ENCODE measurements at places on chromosomes 1 and 21. TPM values are rescaled to one million over a fixed set of nuclear protein-coding genes. Genes with fewer than 3 reads are reported as not detected.

The AIRE gene
- not detected for total RNA-seq

The CLIC4 gene
- total RNA-seq = 308 TPM

DNA sequence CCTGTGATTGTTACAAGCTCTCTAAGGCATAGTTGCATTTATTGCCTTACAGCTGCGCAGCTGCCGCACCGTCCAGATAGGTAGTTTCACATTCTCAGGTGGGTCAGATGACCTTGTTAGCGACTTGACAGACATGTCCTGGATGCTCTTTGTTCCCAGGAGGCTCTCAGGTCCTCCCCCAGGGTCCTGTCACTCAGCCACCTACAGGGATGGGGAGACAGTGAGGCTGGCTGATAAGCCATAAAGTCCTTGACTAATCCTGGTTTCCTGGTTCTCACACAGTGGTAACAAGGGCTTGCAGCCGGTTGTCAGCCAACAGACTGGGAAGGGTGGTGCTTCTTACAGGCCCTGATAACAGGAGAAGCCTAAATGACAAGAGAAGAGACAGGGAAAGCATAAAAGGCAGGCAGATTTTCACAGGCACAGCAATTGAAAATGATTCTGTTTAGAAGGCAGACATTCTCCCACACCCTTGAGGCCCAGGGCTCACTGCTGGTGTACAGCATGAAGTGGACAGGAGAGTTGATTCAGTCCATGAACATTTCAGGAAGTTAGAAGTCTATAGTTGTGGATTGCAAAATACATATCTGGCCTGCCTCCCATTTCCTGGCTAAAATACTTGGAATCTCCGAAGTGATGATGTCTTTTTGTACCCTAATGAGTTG is 2.9 kb downstream of the ARF1 start:
- H3K4me1 ChIP-seq = peaks cover 23% of the 10 kb centered on the region

- H3K4me3 ChIP-seq = no peak overlapping the region
- H3K27ac ChIP-seq = no peak overlapping the region
- no peak for DNase-seq
- H3K27me3 ChIP-seq = no peaks in the 10 kb centered on the region
Observed at GRCh38 chr1:89201106-89201794, 2.5 kb upstream of the GBP4 start.

DNA sequence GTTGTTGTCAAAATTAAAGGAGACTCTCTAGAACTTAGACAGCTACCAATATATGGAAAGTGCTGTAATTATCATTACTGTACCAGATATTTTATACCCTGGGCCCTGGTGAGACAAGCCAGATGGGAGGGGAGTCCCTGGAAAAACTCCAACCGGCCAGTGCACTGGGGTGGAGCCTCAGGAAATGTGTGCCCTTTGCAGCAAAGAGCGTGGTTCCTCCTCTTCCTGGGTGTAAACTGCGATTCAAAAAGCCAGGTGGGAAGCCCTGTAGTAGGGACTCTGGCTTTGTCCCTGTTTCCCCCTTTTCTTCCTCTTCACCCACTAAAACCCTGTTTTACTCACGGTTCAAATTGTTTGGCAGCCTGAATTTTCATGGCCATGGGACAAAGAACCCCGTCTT is 812.3 kb downstream of the PLA2G4A start:
- H3K27me3 ChIP-seq = no peaks in the 10 kb centered on the region
- no peak for DNase-seq
- peaks cover 10% of the 10 kb centered on the region for H3K36me3 ChIP-seq
- no peak overlapping the region for H3K4me3 ChIP-seq
- H3K4me1 ChIP-seq = no peaks in the 10 kb centered on the region

- no peak overlapping the region for H3K27ac ChIP-seq
- no peaks in the 10 kb centered on the region for H3K4me1 ChIP-seq
- no peaks in the 10 kb centered on the region for H3K27me3 ChIP-seq
- no peak overlapping the region for H3K4me3 ChIP-seq
- peak; percentile 24 for DNase-seq
Observed at GRCh38 chr1:205610036-205610435, 21.8 kb downstream of the ELK4 start.

DNA sequence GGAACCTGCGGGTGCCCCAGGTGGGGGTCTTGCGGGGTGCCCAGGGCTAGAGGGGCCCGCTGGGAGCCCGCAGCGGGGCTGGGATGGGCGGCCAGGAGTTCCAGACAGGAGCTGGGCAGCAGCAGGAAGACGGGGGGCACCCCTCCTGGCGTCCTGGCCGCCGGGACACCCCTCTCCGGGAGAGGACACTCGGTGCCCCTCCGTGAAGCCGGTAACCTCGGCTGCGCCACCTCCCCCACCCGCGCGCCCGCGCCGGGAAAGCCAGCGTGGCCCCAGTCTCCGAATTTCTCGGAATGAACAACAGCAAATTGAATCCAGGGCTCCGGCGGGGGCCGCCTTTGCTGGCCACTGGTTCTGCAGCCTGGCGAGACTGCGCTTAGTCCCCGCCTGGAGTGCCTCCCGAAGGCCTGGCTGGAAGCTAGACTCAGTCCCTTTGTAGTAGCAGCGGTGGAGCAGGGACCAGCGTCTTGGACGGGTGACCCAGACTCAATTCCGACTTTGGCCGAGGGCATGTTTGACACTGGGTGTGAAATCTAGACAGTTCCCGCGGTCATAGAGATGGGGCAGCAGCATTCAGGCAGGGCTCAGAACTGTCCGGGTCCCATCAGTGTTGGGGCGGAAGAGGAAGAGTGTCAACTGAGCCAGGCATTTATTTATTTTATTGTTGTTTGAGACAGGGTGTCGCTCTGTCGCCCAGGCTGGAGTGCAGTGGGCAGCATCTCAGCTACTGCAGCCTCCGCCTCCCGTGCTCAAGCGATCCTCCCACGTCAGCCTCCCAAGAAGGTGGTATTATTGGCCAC is 773 bp downstream of the IFNGR2 start:
- H3K27ac ChIP-seq = no peak overlapping the region
- H3K27me3 ChIP-seq = peaks cover 5% of the 10 kb centered on the region
- DNase-seq = peak; percentile 67
- no peaks in the 10 kb centered on the region for H3K36me3 ChIP-seq
- H3K4me1 ChIP-seq = peaks cover 4% of the 10 kb centered on the region
- peak overlapping the region; percentile 90 for H3K4me3 ChIP-seq

- no peak for DNase-seq
- no peak overlapping the region for H3K4me3 ChIP-seq
- peaks cover 4% of the 10 kb centered on the region for H3K36me3 ChIP-seq
- H3K4me1 ChIP-seq = no peaks in the 10 kb centered on the region
- H3K27me3 ChIP-seq = no peaks in the 10 kb centered on the region
Observed at GRCh38 chr1:66777831-66778230, 23.2 kb downstream of the INSL5 start.

DNA sequence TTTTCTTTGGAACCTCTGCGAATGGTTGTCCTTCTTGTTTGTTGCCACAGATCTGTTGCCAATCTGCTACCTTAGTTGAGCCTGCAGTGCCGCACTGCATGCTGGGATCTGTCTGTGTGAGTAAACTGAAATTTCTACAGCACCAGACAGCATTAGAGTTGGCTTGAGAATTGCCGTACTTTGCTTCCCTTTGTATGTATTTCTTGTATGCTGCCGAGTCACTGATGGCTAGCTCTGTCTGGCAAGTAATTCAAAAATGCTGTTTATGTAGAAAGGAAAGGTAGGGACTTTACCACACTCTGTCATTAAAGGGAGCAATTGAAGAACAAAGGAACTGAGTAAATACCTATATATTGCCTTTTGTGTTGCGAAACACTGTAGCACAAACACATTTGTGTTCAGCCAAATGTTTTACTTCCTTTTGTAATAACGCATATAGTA is 857.4 kb downstream of the USP25 start:
- H3K36me3 ChIP-seq = no peaks in the 10 kb centered on the region
- H3K27ac ChIP-seq = peak overlapping the region; percentile 4
- H3K27me3 ChIP-seq = no peaks in the 10 kb centered on the region
- no peak overlapping the region for H3K4me3 ChIP-seq
- DNase-seq = peak; percentile 32

DNA sequence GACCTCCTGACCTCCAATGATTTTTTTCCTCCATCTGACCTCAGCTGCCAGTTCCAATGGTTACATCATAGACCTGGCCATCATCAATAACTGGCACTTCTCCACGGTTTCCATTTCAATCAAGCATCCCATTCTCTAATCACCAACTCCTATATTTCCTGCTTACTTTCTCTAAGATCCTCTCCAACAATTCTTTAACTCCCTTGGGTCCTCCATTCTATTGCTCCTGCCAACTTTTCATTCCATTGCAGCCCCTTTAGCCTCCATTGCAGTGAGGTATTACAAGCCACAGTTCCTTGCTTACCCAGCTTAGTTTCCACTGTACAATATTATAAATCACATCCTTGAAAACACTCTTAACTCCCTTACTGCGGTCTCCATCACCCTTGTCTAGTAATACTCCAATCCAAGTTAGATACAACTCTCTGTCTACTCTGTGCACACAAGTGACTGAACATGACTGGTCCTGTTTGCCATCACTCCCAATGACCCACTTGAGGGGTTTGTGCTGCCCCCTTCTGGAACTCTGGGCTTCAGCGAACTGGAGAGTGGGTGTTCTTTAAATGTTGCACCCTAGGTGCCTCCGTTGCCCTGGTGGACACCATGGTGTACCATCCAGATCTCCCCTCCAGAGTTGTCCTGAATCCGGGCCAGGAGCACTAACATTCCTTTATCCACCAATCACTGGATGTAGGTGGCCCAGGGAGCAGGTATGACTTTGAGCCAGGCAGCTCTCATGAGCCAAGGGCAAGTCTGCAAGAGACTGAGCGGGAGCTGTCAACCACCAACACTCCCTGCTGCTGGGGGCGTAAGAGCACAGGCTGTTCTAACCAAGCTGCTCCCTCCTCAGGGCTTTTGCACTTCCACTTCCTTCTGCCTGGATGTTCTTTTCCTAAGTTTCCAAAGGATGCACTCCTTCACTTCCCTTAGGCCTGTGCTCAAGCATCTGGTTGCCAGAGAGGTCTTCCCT is 3.7 kb upstream of the FNDC7 start:
- no peaks in the 10 kb centered on the region for H3K27me3 ChIP-seq
- no peak overlapping the region for H3K4me3 ChIP-seq
- H3K27ac ChIP-seq = no peak overlapping the region

DNA sequence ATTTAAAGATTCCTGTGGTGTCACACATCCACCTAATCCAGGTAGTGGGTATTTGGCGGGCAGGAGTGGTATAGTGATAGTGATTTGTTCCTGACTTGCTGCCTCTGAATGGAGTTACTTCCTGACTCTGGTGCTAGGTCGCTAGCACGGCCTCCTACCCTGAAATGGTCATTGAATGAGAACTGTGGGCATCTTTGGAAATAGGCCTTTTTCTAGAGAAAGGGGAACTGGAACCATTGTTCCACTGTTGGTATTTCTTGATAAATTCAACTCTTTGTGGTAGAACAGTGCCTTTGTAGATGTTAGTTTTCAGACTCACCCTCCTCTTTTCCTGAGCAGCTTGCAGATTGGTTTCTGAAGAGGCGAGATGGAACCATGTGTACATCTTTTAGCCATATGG is 1.5 kb downstream of the QSOX1 start:
- H3K4me3 ChIP-seq = peak overlapping the region; percentile 97
- no peak for DNase-seq
- H3K4me1 ChIP-seq = peaks cover 33% of the 10 kb centered on the region

- no peaks in the 10 kb centered on the region for H3K27me3 ChIP-seq
- H3K36me3 ChIP-seq = no peaks in the 10 kb centered on the region
- H3K4me1 ChIP-seq = peaks cover 28% of the 10 kb centered on the region
- DNase-seq = no peak
Observed at GRCh38 chr21:34204481-34205439, 131.4 kb downstream of the MRPS6 start.

DNA sequence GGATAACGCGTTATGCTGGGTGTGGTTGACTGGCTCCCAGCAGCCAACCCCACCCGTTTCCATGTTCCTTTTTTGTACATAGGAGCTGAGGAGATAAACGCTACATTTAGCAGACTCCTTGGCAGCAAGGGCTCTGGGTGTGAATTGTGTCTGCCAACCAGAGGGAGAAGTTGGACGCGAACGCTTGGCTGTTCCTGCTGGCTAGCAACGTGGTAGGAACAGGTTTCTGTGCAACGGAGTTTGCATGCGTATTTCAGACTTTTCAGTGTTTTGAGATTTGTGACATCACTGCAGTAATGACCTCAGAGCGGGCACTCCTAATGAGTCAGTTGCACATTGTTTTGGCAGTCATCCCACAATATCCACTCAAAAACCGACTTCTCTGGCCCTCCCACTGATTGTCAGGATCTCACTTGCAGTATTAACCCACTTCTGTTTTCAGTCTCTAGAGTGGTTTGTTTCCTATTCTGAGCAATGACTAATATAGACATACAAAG is 98.7 kb upstream of the RGS1 start:
- no peaks in the 10 kb centered on the region for H3K36me3 ChIP-seq
- no peak for DNase-seq
- H3K27me3 ChIP-seq = no peaks in the 10 kb centered on the region
- H3K27ac ChIP-seq = no peak overlapping the region
- H3K4me1 ChIP-seq = no peaks in the 10 kb centered on the region

DNA sequence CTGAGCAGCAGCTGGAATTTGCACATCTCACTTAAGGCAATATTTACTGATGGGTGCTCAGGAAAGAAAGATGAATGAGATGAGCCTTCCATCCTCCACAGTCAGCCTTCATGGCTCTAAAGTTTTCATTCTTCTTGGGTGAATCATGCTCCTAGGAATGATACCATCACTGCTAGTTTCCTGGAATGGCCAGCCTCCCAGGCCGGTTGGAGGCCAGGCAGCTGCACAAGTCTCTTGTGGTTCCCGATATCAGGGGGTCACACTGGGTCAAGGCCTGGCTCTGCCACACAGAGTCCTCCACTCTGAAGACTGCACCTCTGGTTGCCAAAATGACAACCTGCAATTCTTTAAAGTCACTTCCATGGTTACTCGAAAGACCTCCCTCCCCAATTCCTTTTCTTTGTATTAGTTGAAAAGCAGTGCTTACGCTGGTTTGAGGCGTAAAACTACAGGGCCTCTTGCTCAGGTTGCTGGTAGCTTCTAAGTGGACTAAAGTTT is 46.2 kb upstream of the PALMD start:
- no peaks in the 10 kb centered on the region for H3K27me3 ChIP-seq
- no peaks in the 10 kb centered on the region for H3K4me1 ChIP-seq
- H3K36me3 ChIP-seq = no peaks in the 10 kb centered on the region
- H3K4me3 ChIP-seq = no peak overlapping the region
- DNase-seq = no peak
- H3K27ac ChIP-seq = no peak overlapping the region

GRCh38 chr1:63325279-63325985 is 3.1 kb downstream of the FOXD3 start:
- H3K4me3 ChIP-seq = peak overlapping the region; percentile 61
- H3K27ac ChIP-seq = no peak overlapping the region
- H3K4me1 ChIP-seq = peaks cover 37% of the 10 kb centered on the region
- no peaks in the 10 kb centered on the region for H3K36me3 ChIP-seq

Data from GM23338 (cell line).